Cardiac muscle cell (in vitro differentiated cells and primary cell): ENCODE measurements at places on chromosomes 2 and 18.
A peak's percentile ranks its signal among the peaks of the same experiment; 100 is the strongest.

DNA sequence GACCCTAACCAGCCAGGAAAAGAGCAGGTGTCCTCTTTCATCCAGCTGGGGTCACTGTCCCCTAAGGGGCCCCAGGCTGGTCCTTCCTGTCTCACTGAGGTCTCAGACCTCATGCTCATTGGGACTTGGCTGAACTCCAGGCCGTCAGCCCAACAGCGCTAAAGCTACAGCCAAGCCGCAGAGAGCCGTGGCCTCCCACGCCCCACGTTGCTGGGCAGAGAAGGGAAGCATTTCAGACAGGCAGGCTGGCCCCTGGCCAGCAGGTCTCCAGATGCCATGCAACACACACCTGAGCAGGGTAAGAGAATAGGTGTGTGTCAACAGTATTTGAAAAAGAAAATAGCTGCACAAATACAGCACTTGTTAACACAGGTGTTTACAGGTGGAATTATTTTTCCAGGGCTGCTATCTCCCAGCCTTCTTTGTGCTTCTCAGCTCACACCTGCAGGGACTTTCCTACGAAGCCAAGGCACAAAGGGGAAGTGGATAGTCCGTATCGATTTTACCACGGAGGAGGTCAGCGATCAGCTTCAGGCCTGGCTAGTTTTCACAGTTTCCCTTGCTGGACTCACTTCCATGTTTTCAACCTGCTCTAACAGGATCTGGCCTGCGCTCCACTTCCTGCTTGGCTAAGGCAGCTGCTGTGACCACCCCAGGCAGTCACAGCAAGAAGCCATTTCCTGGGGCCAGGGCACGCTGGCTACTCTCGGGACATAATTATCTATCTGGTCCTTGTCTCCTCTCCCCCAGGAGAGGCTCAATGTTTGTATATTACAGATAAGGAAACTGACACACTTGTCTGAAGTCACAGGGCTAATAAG lies 156.1 kb upstream of the ID2 start:
- DNase-seq, result peak; percentile 71

- peak; percentile 48 for DNase-seq
These were observed 675 bp downstream of the FZD5 start for GRCh38 chr2:207768866-207769596.

- no peak for DNase-seq
These were observed 283.4 kb upstream of the FBXO11 start for GRCh38 chr2:48189552-48190228.

- DNase-seq, result no peak
These were observed 215.1 kb upstream of the THUMPD2 start for GRCh38 chr2:39994151-39994550.

DNA sequence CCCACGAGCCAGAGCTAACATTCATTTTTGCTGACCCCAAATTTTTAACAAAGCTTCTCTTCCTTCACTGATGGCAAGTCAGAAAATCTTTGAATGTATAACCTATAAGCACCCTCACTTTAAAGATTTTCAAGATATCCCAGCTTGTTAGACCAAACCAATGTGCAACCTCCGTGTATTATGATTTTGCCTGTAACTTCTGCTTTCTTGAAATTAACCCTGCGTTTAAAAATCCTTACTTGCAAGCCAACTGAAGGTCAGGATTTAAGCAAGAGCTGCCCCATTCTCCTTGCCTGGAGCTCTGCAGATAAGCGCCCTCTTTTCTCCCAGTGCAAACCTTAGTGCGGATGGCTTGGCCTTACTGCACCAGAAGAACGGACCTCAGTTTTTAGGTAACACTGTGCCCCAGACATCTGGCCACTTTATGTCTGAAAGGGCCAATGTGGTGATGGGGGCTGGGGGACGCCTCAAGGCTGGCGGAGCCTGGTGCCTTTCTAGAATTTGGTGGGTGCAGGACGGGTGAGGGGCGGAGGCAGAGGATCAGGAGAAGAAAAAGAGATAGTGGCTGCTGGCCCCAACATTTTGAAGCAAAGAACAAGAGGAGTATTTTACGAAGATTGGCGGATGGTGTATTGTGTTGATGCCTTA lies 805 bp upstream of the TNFRSF11A start:
- no peak for DNase-seq

DNA sequence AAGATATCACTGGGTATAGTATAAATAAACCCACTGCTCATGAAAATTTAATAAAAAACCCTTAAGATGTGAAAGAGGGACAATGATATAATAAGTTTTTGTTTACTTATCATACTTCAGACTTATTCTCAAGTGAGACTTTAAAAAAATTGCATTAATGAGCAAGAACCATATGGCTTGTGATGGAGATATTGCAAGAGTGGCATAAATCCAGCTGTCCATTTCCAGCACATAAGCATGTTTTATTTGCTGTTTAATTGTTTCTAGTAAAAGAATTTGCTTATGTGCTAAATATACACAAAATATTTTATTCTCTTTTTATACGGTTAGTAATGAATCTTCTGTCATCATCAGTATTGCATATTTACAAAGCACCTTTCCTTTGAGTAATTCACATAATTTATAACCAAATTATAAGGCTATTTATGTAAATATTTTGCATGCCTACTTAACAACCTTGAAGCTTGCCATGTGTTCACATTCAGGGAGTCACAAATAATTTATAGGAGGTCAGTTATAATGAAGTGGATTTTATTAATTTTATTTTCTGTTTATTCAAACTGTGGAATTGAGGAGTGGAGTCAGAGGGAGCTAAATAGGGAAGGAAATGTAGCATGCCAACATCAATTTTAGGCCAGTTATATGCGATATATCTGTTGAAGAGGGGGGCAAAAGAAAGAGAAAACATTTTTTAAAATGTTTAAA lies 318.5 kb upstream of the CWC22 start:
- no peak for DNase-seq

GRCh38 chr18:80168346-80168745 lies 59.3 kb downstream of the ADNP2 start:
- no peak for DNase-seq

DNA sequence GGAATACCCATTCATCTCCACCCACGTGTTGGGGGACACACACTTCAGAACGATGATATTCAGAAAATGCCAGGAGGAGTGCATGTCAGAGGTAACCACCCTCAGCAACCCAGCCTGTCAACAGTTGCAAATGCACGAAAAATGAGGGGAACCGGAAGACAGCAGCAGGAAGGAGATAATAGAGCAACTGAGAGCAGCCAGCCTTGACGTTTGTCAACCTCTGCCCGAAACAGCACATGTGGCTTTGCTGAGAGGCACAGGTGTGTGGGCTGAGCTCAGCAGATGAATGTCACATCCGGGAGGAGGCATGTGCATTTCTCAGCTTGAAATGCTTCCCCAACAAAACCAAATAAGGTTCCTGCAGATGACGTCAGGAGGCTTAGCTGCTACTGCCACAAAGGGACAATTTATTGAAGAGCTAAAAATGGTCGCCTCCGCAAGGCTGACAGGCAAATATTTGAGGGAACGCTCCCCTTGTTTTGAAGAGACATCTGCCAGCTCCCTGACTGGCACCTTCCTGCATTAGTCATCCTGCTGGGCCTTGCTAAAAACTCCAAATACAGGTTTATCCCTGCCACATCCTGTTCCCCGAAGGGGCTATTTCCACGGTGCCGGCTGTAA lies 419.0 kb downstream of the NBAS start:
- peak; percentile 17 for DNase-seq

DNA sequence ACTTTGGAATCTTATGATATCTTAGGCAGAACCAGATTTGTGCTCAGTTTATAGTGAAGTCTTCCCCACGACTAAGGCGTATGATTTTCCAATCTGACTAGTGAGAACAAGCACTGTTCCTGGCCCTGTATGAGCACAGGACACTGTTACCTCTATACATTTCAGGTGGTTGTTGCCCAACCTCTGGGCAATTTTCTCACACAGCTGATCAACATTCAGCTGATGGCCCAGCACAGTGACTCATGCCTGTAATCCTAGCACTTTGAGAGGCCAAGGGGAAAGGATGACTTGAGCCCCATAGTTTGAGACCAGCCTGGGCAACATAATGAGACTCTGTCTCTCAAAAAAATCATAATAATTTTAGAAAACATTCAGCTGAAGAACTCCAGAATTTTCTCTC lies 119.5 kb downstream of the ASXL3 start:
- DNase-seq, result no peak

GRCh38 chr2:145021962-145022665 lies 502.2 kb upstream of the ZEB2 start:
- DNase-seq, result peak; percentile 46

DNA sequence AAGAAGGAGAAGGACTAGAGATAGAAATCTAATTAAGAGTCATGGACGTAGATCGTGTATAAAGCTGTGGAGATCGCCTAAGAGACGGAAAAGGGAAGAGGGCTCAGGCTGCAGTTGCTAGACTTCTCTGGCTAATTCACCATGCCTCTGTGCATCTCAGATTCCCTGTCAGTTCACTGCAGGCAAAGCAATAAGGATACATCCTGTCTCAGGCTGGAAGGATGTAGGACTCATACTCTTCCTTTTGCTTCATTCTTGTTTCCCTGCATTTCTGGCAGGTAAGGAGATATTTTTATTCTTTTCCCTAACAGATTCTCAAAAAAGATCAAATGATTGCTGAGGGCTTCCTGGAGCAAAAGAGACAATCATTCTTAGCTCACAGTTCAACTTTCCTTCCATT lies 112.5 kb downstream of the AP1S3 start:
- no peak for DNase-seq

GRCh38 chr2:164954186-164954585 lies 1.1 kb downstream of the SLC38A11 start:
- DNase-seq, result no peak

DNA sequence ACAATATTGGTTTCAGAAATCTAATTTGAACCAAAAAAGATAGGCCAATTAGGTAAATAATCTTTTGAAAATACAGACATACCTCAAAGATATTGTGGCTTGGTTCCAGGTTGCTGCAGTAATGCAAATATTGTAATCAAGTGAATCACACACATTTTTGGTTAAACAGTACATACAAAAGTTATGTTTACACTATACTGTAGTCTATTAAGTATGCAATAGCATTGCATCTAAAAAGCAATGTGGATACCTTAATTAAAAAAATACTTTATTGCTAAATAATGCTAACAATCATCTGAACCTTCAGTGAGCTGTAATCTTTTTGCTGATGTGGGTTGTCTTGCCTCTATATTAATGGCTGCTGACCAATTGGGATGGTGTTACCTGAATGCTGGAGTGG lies 67.3 kb downstream of the KYNU start:
- no peak for DNase-seq

DNA sequence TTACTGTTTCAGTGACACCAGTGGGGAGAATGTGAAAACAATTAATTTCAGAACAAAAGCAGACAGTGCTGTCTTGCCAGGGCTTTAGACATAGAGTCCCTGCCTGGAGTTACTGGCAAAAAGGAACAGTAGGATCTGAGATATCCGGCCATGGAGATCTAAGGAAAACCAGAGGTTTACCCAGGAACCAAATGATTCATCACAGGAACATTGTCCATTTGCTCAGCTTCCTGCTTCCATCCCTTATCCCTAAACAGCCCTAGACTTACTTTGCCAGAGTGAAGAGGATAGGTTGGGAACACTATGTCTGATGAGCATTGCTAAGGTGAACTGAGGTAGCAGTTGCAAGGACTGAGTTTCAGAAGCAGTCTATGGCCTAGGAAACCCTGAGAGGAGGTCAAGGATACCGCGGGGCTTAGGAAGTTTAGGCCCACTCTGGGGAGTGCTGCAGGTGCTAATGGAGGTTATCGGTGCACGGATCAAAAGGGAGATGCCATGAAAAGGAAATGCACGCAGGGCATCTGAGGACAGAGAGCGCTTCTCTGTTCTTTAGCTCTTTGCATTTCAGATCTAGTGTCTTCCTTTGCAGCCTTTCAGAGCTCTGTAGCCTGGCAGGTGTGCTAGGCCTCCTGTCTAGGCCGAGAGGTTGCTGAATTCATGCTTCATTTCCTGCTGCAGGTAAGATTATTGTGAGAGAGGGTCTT lies 223.9 kb downstream of the CDCA7 start:
- DNase-seq, result no peak

GRCh38 chr2:201830666-201831065 lies 24.3 kb downstream of the CDK15 start:
- DNase-seq, result no peak

GRCh38 chr18:61851279-61851678 lies 41.5 kb downstream of the RNF152 start:
- DNase-seq, result no peak

DNA sequence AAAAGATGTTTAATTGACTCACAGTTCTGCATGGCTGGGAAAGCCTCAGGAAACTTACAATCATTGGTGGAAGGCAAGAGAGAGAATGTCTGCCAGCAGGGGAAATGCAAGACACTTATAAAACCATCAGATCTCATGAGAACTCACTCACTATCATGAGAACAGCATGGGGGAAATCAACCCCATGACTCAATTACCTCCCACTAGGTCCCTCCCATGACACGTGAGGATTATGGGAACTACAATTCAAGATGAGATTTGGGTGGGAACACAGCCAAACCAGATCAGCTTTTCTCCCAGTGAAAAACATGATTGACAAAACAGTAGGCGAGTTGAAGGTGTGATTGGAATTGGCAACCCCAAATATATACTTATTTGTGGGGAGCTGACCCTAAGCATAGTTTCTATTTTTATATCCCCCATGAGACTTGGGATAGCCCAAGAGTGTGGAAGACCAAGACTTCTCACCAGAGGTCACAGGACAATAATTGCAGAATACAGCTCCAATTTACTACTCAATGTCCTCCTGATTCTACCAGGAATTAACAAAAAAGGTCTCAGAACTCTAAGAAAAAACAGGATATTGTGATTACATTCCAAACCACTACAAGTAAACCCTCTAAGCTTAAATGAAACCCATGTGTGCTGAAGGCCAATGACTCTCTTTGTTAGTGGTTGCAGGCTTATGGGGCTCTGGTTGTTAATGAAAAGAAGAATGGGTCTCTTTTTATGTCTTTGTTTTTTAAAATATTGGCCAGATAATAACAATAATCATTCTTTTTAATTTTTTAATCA lies 96.1 kb upstream of the PIK3C3 start:
- no peak for DNase-seq

DNA sequence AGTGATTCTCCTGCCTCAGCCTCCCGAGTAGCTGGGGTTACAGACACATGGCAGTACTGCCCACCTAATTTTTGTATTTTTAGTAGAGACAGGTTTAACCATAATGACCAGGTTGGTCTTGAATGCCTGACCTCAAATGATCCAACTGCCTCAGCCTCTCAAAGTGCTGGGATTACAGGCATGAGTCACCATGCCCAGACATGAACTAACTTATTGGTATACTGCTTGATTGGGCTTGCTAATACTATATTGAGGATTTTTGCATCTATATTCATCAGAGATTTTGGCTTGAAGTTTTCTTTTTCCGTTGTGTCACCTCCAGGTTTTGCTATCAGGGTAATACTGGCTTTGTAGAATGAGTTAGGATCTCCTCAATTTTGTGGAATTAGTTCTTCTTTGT lies 706.1 kb upstream of the HS6ST1 start:
- DNase-seq, result no peak

- DNase-seq, result peak; percentile 29
These were observed 184.8 kb downstream of the NR4A2 start for GRCh38 chr2:156147594-156148330.

DNA sequence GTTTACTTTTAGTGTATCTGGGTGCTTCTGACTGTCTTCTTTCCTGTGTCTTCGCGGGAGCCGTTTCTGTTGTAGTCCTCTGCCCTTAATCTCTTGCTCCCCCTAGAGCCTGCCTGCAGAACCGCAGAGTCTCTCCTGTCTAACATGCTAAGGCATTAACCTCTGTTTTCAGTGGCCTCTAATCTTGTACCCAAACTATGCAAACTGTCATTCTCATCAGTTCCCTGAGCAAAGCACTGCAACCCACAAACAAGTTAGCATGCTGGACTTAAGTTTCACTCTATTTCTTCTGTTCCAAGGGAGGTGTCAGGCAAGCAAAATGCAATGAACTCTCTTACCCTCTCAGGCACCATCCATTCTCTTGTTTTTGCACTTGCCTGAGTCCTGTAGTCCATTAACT lies 138.4 kb downstream of the OTX1 start:
- DNase-seq, result peak; percentile 25
